Nucleus accumbens (tissue), 56 donors: ENCODE measurements at places on chromosomes 6 and 20.

DNA sequence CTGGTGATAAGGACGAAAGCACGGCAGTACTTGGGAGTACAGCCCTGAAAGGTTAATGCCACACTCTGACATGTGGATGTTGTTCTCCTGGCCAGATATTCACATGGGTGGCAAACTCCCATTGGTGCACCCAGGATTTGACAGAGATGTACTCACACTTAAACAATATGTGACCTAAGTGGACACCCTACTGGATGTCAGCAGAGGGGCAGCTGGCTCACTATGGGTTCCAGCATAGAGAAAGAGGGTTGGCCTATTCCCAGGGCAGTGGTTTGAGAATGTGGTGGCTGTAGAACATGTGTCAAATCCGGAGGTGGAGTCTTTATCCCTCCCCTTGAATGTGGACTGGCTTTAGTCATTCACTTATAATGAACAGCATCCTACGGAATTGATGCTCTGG, 333.2 kb downstream of the DHX35 start:
- no peak for DNase-seq

GRCh38 chr20:50788045-50788991, 6.5 kb upstream of the BCAS4 start:
- peak; percentile 17 for DNase-seq

DNA sequence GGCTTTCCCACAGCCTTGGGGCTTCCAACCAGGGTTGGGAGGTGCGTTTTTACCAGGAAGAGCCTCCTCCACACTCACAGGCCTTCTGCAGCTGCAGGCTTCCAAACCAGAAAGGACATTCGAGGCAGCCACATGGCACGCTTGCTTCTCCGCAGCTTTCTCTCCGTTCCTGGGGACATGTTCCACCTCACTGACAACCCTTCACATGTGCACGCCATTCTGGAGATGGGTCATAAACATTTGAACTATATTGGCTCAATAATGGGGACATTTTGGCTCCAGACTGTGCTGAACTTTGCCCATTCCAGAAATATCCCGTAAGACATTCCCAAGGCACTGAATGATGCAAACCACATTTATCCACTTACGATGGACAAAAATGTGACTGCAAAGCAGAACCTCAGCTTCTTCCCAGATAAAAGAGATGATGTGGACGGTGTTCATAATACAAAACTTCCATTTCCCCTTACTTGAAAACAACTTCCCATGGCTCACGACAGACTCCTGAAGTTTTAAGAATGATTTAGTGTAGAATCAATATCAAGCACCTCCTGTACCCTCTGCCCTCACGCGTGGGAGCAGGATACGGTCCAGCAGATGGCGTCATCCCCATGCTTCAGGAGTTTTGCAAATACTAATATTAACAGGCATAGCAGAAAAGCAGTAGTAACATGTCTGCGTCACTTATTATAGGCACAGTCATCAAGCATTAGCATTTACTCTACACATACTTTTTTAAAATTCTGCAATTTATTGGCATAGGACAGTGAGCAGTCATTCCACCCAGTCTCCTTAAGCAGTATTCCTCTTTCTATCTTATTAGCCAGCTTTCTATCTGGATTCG, 25.4 kb upstream of the FOXF2 start:
- no peak for DNase-seq

- DNase-seq = no peak
These were observed 58.2 kb downstream of the IRF4 start for GRCh38 chr6:449486-450419.

DNA sequence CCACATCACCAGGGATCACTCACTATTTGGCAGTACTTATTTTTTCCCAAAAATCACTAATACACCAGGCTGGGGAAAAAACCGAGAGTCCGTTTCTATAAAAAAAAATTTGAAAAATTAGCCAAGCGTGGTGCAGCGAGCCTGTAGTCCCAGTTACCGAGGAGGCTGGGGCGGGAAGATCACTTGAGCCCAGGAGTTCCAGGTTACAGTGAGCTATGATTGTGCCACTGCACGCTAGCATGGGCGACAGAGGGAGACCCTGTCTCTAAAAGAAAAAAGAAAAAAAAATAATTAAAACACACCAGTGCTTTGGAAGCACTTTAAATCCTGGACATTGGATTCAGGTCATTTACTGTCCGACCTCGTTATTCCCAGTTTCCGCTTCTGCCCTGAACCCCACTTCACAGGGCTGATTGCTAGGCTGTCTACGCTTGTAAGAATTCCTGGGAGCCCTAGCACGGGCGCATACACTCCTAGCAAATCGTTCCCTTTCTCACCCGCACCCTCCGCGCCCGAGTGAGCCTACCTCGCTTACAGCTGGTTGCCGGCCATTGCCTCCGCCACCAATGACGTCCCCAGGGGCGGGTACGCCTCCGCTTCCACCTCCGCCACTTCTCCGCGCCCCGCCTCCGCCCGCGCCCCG, at the start of gene TPMT:
TSS of gene TPMT (minus strand) at position 571 of the 643 bp plus-strand sequence. CDS start 5,950 bp downstream, outside the sequence.
- DNase-seq = peak; percentile 36

DNA sequence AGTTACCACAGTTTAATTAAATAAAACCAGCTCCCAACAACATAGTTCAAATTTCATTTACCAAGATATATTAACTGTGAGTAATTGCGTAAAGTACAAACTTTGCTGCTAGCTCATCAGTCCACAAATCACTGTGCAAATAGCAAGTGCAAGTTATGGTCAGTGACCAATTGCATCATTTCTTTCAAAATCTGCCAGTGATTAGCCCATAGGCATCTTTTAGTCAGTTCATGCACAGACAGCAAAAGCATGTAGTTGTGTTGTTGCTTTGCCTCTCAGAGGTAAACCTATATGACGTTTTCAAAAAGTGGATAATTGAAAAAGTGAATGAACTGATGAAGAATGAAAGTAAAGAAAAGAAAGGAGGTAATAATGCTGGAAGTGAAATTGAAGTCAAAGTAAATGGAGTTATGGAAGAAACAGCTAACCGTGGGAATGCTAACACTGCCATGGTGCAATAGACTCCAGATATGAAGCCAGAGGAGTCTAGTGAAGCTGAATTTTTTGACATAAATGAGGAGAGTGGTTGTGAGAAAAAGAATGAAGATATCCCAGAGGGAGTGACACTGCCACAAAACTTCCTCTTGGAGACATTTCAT, 36.5 kb downstream of the ENPP1 start:
- no peak for DNase-seq

GRCh38 chr6:85460154-85460920, 10.5 kb downstream of the NT5E start:
- no peak for DNase-seq

DNA sequence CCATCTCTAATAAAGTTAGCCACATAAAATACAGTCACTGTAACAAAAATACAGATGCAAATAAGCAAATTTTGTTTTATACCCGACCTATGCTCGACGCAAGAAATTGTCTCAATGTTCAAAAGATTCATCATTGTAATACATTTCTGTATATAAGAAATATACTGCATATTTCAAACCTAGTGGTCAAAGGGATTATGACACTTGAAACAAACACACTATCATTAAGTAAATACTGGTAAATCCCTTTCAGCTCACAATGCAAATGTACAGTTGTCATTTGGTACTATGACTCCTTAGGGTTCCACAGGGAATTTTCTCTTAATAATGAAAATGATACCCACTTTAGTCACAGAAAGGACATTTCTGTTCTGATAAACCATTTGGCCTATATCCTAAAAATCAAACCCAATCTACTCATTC, 2.2 kb downstream of the HIVEP2 start:
- no peak for DNase-seq

DNA sequence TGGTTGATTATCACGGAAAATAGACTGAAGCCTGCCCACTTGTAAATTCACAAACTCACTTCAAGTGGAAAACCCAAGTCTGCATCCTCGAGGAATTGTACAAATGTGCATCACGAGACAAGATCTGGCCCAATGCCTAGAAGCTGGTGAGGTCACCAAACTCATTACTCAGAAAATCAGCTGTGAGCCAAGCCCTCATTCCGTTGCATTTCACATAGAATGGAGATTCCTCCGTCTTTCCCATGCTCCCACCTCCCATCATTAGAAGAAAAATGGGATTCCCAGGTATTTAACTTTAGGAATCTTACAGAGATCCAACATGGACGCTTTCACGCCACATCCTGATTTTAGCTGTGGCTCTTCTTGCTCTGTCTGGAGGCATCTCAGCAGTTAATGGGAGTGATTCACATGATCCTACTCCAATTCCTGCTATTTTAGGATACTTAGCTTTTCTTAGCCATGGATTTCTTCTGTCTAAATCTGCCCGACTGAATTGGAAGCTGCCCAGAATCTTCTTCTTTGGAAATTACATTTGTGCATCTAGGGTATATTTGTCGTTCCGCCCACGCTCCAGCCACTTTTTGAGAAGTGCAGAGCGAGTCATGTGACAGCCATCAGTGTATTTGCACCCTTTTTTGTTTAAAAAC, 68.7 kb upstream of the STMND1 start:
- peak; percentile 15 for DNase-seq

- no peak for DNase-seq
These were observed 518.7 kb upstream of the MAP3K7 start for GRCh38 chr6:91105532-91105931.

GRCh38 chr6:17107863-17108262, 6.0 kb downstream of the STMND1 start:
- DNase-seq = no peak

DNA sequence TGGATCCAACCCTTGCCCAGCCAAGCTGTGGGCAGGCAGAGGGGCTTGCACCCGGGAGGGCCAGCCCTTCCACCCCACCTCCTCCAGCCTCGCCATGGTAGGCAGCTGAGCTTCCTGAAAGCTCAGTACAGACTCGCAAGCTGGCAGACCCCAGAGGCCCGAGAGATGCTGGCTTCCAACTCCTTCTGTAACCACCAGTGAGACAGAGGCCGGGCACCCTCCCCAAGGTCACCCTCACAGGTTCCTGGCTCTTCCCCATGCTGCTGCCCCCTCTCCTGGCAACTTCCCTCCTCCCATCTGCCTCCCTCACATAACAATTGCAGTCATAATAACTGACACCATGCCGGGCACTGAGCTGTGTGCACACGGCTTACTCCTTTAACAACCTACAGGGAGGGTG, 26.2 kb upstream of the NOL4L start:
- no peak for DNase-seq

DNA sequence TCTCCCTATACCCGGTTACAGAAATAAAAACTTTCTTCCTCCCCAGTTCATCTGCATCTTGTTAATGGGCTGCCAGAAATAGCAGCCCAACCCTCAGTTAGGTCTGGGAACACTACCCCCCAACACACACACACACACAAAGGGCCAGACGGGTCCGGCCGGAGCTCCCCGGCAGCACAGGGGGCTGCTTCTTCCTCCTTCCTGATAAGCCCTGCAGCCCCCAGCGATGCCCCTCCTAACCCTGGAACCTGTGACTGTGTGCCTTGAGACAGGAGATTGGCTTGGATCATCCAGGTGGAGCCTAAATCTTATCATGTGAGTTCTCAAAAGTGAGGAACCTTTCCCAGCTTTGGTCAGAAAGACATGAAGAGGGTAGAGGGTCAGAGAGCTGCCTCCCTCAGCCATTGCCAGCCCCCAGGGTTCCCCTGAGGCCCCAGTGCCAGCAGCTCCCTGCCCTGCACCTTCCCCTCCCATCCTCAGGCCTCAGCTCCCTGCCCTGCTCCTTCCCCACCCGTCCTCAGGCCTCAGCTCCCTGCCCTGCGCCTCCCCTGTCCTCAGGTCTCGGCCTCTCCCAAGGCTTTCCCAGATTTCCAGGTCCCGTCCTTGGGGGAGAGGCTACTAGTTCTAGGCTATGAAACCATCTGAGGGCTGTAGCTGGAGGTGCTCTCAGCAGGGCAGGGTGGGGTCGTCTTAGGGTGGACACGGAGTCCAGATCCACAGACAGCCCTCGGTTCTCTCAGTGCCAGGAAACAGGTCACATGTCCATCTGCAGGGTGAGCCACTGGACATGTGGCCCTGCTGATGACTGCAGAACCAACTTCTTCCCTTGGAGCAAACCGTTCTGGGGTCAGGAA, 34.5 kb upstream of the CST7 start:
- no peak for DNase-seq

DNA sequence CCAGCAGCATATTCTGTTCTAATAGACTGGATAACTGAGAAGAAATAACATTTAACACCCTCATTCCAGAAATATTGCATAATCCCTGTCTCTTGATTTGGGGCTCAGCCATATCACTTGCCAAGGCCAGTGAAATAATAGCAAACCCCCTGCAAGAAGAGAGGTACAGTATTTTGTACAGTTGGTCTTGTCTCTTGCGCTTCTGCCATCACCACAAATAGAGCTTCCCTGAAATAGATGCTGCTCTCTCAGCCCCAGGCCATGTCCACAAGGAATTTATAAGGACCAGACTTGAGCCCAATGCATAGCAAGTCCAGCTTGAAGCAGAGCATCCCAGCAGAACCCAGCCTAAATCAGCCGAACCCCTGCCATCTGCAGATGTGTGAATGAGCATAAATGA, 254.0 kb downstream of the GRM1 start:
- DNase-seq = no peak

- no peak for DNase-seq
These were observed 657.7 kb downstream of the PHF3 start for GRCh38 chr6:64293298-64293697.

GRCh38 chr6:71852948-71853347, 33.4 kb upstream of the RIMS1 start:
- DNase-seq = no peak

- no peak for DNase-seq
These were observed 106.3 kb upstream of the LY86 start for GRCh38 chr6:6482256-6482655.

DNA sequence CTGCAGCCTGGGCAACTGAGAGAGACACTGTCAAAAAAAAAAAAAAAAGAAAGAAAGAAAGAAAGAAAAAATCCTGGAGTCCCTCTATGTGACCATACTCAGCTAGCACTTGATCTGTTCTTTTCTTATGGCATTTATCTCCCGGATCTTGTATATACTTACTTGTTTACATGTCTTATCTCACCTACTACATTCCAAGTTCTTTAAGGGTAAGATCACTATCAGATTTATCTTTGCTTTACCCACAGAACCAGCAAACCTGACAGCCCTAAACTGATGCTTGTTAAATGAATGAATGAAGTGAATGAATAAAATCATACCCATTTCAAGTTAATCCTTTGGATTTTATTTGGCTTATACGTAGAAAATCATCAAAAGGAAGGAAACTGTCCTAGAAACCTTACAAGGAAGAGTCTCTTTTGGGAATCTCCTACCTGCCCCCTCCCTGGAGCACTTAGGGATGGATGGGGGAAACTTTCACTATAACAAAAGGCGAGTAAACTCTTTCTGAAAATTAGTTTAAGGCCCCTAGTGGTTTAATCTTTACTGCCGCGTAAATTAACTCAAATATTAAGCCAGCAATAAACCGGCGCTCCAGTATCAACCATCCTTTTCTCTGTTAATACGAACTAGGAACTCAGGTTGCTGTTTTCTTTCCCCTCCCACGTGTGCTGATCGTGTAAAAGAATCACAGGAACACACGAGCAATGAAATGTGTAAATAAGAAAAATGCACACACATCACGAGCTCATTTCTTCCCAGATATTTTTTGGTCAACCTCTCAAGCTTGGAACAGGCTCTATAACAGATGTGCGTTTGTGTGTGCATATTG, 1.3 kb upstream of the UTRN start:
- no peak for DNase-seq
